ENCODE measurements at places on chromosomes 13 and 19. TPM values are rescaled to one million over a fixed set of nuclear protein-coding genes. Genes with fewer than 3 reads are reported as not detected.

Gene IRGC
- not detected for total RNA-seq

Gene COPE
- total RNA-seq = 212 TPM

Gene C19orf18
- total RNA-seq = 2.9 TPM

Gene KLK3
- not detected for total RNA-seq

Gene EIF3K
- total RNA-seq = 349 TPM

Gene FUT1
- total RNA-seq = 6.4 TPM

Gene NLRP11
- not detected for total RNA-seq

DNA sequence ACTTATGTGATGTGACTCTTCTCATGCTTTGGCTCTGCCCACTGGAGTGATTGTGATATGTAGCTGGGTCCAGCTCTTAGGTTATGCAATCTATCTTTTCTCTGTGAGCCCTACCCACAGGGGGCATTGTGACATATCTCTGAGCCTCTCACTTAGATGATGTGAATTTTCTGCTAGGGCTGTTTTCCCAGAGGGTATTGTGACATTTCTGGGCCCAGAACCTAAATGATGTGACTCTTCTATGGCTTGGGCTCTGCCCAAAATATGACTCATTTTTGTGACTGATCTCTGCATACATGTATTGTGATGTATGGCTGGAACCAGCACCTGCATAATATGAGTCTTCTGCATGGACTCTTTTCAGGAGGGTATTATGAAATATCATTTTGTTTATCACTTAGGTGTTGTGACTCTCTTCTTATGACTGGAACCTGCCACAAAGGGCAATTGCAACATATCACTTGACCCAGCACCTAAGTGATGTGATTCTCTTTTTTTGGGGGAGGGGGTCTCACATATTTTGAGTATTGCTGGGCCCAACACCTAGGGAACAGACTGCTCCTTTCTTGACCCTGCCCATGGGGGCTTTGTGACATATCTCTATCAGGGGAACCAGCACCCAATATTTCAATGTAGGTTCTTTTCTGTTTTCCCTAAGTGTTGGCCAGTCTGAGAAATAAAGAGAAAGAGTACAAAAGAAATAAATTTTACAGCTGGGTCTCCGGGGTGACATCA lies 12.1 kb upstream of the ZNF254 start:
- DNase-seq = peak; percentile 25

GRCh38 chr13:27822873-27823311 lies 30.6 kb downstream of the GSX1 start:
- DNase-seq = no peak

DNA sequence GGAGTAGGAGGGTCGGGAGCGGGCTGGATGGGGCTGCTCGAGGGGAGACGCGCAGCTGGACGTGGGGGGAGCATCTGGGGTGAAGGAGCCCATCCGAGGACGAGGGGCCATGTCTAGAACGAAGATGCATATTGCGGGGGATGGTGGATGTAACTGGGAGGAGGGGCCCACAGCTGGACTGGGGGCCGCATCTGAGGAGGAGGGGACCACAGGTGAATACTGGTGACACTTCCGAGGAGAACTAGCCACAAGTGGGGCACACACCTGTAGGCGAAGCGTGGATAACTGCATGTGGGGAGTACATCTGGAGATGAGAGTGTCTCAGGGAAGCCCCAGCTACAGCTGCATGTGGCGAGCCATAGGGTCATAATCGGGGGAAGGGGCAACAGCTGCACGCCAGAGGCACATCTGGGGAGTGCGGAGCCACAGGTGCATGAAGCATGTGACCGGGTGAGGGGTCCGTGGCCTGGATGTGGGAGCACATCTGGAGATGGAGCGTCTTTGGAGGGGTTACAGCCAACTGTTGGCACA lies 402 bp downstream of the ZSWIM9 start:
- no peak for DNase-seq

- DNase-seq = no peak
Measured at GRCh38 chr19:7506385-7507328, 9.2 kb upstream of the ZNF358 start.

DNA sequence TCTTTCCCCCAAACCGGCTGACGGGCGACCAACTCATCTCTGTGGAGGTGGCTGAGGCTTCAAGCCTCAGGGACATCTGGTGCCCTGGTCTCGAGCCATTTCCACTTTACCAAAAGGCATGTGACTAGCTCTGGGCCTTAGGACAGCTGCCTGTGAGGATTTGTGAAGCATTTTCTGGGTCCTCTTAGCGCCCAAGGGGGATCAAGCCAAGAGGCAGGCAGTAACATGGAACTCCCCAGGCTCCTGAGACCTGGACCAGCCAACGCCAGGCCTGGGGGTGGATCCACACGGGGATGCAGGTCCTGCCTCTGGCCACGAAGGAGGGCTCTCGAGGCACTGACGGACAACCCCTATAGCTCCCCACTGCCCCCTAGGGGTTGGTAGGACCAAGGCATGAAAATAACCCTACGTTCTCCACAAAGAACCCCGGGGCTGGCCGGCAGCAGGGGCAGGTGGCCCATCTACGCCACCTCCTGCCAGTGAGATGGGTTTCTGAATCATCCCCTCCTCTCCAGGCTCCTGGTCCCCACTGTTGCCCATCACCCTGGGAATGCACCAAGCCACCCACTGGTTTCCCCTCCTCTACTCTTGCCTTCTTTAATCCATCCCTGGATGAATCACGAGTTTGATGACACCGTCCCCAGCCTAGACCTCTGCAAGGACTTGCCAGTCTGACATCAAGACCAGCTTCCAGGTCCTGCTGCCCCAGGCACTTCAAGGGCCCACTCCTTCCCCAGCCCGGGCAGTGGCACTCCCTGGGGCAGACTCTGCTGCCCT lies 7.0 kb upstream of the MYDGF start:
- no peak for DNase-seq

DNA sequence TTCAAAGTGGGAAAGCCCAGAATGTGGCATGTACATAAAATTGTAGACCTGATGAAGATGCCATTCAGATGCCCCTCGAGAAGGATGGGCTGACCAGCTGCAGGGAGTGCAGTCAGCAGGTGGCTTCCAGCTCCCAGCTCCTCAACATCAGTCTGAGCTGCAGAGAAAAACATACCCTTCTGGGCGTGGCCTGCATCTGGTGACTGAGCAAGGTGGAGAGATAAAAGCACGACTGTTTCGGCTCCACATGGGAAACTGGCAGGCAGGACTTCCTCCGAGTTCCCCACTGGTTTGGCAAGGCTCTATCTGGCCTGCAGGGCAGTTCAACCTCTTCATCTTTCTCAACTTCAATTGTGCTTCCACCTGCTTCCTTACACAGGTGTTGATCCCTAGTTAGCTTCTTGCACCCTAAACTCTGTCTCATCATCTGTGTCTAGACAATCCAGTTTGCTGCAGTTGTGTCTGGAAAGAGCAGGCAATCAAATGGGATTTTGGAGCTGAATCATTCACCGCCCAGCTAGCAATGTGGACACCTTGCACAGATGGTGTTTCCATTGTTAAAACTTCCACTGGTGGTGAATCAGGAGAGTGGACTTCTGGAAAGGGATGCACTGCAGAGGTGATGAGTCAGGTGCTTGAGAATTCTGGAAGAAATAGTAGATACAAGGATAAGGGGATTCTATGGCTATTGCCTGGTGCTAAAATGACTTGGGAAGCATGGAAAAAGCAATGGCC lies 56.8 kb downstream of the POLR1D start:
- DNase-seq = no peak

- no peak for DNase-seq
Measured at GRCh38 chr19:53864308-53864836, 3.3 kb upstream of the MYADM start.

GRCh38 chr13:43077461-43077860 lies 54.1 kb downstream of the DNAJC15 start:
- no peak for DNase-seq

- no peak for DNase-seq
Measured at GRCh38 chr19:45473367-45473681, 5.5 kb downstream of the FOSB start.

GRCh38 chr13:40102854-40103253 lies 447.4 kb downstream of the COG6 start:
- no peak for DNase-seq

DNA sequence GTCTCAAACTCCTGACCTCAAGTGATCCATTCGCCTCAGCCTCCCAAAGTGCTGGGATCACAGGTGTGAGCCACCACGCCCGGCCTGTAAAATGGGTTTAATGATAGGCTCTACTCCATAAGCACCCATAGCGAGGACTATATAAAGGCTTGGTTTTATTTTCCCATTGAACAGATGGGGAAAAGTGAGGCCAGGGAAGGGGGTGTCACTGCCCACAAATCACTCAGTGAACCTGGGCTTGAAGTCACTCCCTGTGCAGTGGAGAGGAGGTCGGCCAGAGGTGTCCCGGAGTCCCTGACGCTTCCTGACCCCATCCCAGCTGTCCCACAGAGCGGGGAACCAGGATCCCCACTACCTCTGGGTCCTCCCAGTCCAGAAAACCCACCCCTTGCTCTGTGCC lies 14.9 kb downstream of the TLE2 start:
- no peak for DNase-seq

DNA sequence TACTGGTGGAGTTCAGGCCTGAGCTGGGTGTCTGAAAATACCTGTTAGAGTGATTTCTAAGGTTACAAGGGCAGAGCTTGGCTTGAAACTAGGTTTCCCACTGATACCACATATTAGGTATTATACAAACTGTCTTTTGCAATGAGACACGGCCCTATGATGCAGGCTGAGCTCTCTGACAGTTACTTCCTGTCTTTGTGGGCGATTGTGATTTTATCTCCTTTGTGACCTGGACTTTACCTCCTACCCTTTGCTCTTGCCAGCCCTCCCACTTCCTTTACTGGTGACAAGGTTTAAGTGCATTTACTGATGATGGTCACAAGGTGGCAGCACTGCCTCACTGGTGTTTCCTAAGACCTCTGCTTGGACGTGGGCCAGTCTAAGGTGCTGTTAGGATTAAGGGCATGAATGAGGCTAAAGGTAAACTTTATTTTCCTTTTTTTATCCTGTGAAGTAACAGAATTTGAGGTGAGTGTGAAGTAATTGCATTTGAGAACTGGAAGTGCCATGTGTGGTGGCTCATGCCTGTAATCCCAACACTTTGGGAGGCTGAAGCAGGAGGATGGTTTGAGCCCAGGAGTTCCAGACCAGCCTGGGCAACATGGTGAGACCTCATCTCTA lies 7.7 kb upstream of the CXCL17 start:
- no peak for DNase-seq

GRCh38 chr13:102275969-102276368 lies 125.9 kb downstream of the FGF14 start:
- DNase-seq = no peak

- DNase-seq = no peak
Measured at GRCh38 chr19:42010245-42011126, 16.5 kb upstream of the ATP1A3 start.

DNA sequence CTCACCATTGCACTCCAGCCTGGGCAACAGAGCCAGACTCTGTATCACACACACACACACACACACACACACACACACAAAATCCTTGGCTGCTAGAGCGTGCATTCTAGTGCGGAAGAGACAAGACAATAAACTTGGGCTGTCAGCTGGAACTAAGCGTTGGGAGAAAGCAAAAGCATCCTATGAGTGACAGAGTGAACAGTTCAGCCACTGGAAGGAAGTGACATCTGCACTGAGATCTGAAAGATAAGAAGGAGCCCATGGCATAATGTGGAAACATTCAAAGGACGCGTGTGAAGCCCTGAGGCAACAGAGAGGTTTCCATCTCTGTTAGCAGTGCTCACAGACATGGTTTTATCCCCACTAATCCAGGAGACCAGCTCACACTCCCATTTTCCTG lies 3.5 kb upstream of the SLC1A5 start:
- DNase-seq = no peak

DNA sequence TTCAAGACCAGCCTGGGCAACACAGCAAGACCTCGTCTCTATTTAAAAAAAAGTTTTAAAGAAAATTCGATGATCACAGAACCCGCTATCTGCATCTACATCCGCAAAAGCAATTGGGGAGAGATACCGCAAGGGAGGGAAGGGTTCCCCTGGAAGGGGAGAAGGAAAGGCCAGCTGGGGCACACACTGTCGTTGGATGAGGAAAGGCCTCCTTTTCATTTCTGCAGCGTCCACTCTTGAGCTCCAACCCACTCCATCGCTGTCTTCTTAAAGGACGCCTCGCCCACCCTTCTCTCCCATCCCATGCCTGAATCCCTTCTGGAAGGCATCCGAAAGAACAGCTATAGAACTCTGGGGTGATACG lies 3.2 kb upstream of the PRKCG start:
- DNase-seq = no peak

GRCh38 chr19:40800339-40800996 lies 1.5 kb downstream of the EGLN2 start:
- no peak for DNase-seq
